Effector memory CD4-positive, alpha-beta T cell (primary cell): ENCODE measurements at places on chromosomes 16 and 17.
A peak's percentile ranks its signal among the peaks of the same experiment; 100 is the strongest.

DNA sequence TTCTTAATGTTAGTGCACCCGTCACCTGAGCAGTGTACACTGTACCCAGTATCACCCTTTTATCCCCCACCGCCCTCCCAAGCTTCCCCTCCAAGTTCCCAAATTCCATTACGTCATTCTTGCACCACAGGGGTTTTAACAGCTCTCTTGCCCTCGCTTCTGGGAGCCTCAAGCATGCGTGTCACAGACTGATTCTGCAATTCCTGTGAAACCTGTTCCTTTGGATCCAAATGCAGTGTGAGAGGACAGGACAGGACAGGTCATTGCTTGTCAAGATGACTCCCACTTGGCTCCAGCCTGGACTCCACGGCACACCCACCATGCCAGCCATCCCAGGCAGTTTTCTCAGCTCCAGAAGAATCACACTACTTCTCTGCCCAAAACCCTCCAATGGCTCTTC is 44.1 kb downstream of the CYB5D2 start:
- H3K27ac ChIP-seq = no peak overlapping the region
- peaks cover 54% of the 10 kb centered on the region for H3K36me3 ChIP-seq
- H3K27me3 ChIP-seq = no peaks in the 10 kb centered on the region
- H3K4me1 ChIP-seq = peaks cover 9% of the 10 kb centered on the region
- H3K4me3 ChIP-seq = no peak overlapping the region

DNA sequence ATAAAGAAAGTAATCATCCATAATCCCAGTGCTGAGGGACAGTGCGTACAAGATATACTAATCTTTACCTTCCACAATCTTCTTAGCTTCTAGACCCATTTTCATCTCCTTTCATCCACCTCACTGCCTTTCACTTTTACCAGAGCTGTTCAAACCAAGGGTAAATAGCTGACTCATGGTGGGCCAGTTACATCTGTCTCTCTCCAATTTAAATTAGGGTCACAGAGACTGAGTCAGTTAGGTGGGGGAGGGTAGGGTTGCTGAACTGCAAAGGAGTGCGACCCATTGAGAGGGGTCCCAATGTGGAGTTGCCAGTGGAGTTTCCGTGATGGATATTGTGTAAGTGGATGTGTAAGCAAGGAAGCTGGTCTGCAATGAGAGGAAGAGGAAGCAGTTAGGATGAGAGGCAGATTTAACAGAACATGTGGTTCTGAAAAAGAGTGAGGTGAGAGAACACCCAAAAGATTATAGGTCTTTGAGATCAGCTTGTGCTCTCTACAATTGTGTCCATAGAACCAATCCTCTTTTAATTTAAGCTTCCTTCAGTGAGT is 83.5 kb downstream of the GP2 start:
- no peaks in the 10 kb centered on the region for H3K27me3 ChIP-seq
- H3K4me3 ChIP-seq = no peak overlapping the region
- no peaks in the 10 kb centered on the region for H3K36me3 ChIP-seq
- no peaks in the 10 kb centered on the region for H3K4me1 ChIP-seq
- no peak for DNase-seq
- H3K27ac ChIP-seq = no peak overlapping the region

DNA sequence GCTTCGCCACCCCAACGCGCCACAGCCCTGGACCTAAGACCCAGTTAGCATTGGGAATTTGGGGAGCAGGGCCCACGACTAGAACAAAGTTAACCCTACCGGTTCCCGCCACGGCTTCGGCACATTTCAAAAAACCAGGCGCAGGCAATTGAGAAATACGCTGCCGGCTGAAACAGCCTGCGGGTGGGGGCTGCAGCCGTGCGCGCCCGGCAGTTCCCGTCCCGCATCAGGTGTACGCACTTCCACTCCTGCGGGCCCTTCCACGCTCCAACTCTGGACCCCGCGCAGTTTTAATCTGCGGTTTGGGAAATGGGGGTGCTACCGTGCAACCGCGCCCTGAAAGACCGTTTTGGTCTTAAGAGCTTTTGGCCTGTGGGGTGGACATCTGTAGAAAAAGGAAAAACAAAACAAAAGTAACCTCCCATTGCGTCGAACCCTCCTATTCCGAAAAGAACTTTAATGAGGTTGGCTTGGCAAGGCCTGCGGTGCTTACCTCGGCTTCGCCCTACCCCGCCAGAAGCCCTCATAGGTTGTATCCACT is 7.1 kb downstream of the IRX5 start:
- H3K36me3 ChIP-seq = no peaks in the 10 kb centered on the region
- no peak overlapping the region for H3K27ac ChIP-seq
- H3K4me3 ChIP-seq = peak overlapping the region; percentile 35
- H3K27me3 ChIP-seq = peaks cover 78% of the 10 kb centered on the region
- H3K4me1 ChIP-seq = peaks cover 18% of the 10 kb centered on the region

- H3K4me3 ChIP-seq = no peak overlapping the region
- H3K27ac ChIP-seq = no peak overlapping the region
- no peaks in the 10 kb centered on the region for H3K36me3 ChIP-seq
- H3K27me3 ChIP-seq = peaks cover 22% of the 10 kb centered on the region
Measured at GRCh38 chr16:71627731-71628181, 1.8 kb downstream of the MARVELD3 start.

DNA sequence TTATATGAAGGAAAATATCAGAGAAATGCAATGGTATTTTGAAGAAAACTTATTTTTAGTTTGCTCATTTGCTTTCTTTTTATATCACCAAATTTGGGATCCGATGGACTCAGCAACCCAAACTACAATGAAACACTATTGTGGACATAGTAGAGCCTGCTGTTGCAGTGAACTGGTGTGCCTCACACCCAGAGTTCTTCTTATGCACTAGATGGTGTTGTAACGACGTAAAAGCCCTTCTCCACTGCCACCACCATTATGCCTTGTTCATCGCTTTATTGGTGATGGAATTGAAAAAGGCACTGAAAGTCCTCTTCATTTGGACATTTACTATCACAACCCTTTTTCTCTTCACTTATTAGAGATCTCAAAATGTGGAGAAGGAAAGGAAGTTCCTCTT is 381.3 kb downstream of the CDH8 start:
- no peak overlapping the region for H3K4me3 ChIP-seq
- DNase-seq = no peak
- H3K36me3 ChIP-seq = no peaks in the 10 kb centered on the region
- no peak overlapping the region for H3K27ac ChIP-seq
- H3K27me3 ChIP-seq = no peaks in the 10 kb centered on the region

- H3K4me1 ChIP-seq = no peaks in the 10 kb centered on the region
- H3K27ac ChIP-seq = no peak overlapping the region
- H3K4me3 ChIP-seq = no peak overlapping the region
- no peak for DNase-seq
Measured at GRCh38 chr16:81767987-81768592, 11.0 kb upstream of the PLCG2 start.

- H3K4me1 ChIP-seq = no peaks in the 10 kb centered on the region
- no peak for DNase-seq
- H3K36me3 ChIP-seq = no peaks in the 10 kb centered on the region
- no peak overlapping the region for H3K4me3 ChIP-seq
Measured at GRCh38 chr16:474420-475122, 49.1 kb downstream of the RAB11FIP3 start.

GRCh38 chr17:53948323-53948722 is 125.6 kb downstream of the KIF2B start:
- no peak for DNase-seq
- H3K36me3 ChIP-seq = no peaks in the 10 kb centered on the region
- no peaks in the 10 kb centered on the region for H3K4me1 ChIP-seq
- H3K4me3 ChIP-seq = no peak overlapping the region
- no peak overlapping the region for H3K27ac ChIP-seq

DNA sequence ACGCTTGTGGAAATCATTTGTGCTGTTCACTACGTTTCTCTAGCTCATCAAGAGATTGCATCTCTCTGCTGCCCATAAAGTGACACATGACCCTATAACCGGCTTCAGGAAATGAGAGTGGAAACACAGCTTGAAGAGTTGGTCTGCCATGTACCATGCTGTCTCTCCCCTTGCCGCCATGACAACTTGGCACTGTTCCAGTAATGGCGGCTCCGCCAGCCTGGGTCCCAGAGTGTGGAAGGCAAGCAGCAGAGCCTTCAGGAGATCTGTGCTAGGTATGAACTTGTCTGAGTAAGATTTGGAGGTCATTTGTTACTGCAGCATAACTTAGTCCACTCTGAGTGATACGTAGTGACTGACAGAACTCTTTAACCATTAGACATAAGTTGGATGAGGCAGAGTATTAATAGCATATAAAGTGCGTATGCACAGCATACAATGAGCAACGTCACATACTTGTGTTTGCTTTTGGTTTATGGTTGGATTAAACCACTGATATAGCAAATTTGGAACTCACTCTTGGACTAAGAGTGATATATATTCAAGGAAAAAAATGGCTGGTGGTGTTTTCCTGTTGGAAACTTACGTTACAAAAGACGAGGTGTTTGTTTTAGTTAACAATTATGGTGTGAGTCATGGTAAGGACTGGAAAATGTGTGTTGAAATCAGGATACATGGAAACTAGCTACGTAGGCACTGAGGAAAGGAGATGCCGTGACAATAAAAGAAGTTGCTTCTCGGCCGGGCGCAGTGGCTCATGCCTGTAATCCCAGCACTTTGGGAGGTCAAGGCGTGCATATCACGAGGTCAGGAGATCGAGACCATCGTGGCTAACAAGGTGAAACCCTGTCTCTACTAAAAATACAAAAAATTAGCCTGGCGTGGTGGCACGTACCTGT is 24.4 kb upstream of the PMP22 start:
- DNase-seq = no peak
- H3K4me3 ChIP-seq = no peak overlapping the region
- no peak overlapping the region for H3K27ac ChIP-seq

DNA sequence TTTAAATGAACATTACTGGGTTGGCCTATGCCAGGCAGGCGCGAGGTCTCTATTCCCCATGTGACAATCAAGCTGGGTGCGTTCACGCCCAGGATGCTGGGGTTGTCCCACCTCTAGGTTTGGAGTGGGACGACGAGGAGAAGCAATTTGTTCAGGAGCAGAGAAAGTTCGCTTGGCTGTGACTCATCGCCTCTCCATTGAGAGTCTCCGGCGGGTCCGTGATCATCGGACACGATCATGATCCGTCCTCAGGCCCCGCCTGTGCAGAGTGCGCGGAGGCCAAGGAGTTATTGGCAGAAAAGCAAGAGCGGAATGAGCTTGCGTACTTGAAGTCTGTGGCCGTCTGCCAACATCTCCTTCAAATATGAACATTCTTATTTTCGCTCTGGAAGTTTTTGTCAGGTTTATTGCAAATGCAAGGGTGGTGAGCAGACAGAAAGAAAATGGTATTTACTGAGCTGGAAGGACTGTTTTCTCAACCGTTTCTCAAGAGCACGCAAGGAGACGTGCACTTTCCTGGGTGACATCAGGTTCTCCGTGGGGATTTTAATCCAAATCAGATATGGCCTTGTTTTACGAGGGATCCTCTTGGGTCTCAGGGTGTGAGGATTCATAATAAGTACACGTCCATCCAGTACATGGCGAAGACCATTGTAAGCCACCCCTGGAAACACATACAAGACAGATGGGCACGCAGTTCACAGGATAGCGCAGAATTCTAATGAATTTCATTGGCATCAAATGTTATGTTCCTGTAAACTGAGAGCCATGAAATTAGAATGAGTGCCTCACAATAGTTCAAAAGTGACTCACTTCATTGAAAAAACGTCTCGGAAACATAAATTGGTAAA is 70.1 kb upstream of the CREBBP start:
- no peak for DNase-seq
- H3K4me3 ChIP-seq = no peak overlapping the region
- H3K27ac ChIP-seq = no peak overlapping the region
- peaks cover 10% of the 10 kb centered on the region for H3K27me3 ChIP-seq
- H3K4me1 ChIP-seq = no peaks in the 10 kb centered on the region
- no peaks in the 10 kb centered on the region for H3K36me3 ChIP-seq

GRCh38 chr17:17762744-17763105 is 74.1 kb downstream of the SREBF1 start:
- no peak overlapping the region for H3K27ac ChIP-seq
- H3K27me3 ChIP-seq = no peaks in the 10 kb centered on the region
- H3K4me1 ChIP-seq = peaks cover 1% of the 10 kb centered on the region
- DNase-seq = no peak
- no peaks in the 10 kb centered on the region for H3K36me3 ChIP-seq
- H3K4me3 ChIP-seq = no peak overlapping the region

DNA sequence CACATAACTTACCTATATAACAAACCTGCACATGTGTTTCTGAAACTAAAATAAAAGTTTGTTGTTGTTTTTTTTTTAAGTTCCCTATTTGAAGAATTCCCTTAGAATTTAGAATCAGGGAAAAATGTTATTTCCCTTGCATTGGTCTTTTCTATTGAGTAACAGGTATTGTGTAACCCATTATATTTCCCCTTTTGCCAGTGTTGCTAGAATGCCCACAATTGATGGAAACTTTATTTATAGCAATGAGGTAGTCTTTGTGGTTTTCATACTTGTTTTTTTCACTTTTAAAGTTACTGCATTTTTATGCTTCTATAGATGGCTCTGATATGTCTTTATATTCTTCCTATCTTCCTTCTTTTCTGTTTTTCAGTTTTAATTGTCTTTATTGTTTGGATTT is 3.9 kb downstream of the NLRP1 start:
- H3K27ac ChIP-seq = no peak overlapping the region
- H3K27me3 ChIP-seq = no peaks in the 10 kb centered on the region
- no peak overlapping the region for H3K4me3 ChIP-seq
- H3K36me3 ChIP-seq = peaks cover 19% of the 10 kb centered on the region

DNA sequence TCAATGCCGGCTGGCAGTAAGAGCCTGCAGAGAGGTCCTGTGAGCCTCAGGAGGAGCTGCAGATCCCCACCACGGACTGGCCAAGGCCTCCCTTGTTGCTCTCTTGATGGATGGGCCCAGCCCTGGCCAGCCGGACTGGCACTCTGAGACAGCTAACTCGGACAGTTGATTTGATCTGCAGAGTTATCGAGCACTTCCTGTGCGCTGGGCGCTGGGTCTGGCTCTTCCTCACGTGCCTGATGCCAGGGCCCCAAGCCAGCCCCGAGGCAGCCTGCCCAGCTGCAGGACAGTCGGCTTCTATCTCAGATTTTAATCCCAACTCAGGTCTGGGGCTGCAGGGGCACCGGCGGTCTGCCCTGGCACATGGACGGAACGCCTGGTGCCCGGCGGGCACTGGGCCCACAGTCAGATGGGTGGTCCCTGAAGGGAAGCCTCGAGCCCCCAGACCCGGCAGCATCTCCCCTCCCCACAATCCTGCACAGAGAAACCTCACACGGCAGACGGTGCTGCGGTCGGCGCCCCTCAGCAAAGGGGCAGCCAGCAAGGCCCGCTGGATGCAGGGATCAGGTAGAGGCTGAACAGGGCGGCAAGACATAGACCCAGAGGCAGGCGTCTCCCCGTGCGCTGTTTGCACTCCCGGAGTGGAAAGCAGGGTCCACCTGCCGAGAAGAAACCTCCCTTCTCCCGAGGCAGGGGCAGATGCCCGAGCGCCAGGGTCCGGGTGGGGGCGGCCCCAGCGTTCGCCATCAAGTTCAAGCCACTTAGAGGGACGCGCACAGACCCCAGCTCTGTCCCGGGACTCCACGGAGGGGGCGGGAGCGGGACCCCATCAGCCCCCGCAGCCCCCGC is 34.0 kb downstream of the TIMM22 start:
- peaks cover 15% of the 10 kb centered on the region for H3K36me3 ChIP-seq
- no peaks in the 10 kb centered on the region for H3K4me1 ChIP-seq
- H3K4me3 ChIP-seq = no peak overlapping the region
- H3K27me3 ChIP-seq = no peaks in the 10 kb centered on the region
- H3K27ac ChIP-seq = no peak overlapping the region
- DNase-seq = no peak
